GM23338 (cell line): ENCODE measurements at places on chromosomes 4 and X.

DNA sequence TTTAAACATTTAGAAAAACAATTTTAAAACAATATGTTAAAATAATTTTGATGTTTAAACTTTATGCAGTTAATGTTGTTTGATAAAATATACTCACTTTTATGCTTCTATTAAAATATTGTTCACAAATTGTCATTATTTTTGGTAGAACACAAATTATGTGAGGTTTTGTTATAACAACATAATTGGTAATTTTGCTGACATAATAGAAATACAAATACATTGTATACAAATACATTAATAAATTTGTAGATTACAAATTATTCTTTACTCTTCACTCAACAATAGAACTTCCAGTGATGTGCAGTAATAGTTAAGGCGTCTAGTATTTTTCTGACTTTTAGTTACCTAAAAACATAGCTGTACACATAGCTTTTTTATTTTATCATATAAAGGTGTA, 1472.4 kb upstream of the ADGRL3 start:
- no peak for DNase-seq

- DNase-seq = no peak
Observed at GRCh38 chrX:118216509-118216908, 99.9 kb upstream of the KLHL13 start.

- DNase-seq = peak; percentile 53
Observed at GRCh38 chrX:131081772-131082740, 23.9 kb downstream of the ARHGAP36 start.

- DNase-seq = no peak
Observed at GRCh38 chr4:104964410-104965175, 182.1 kb upstream of the TET2 start.

DNA sequence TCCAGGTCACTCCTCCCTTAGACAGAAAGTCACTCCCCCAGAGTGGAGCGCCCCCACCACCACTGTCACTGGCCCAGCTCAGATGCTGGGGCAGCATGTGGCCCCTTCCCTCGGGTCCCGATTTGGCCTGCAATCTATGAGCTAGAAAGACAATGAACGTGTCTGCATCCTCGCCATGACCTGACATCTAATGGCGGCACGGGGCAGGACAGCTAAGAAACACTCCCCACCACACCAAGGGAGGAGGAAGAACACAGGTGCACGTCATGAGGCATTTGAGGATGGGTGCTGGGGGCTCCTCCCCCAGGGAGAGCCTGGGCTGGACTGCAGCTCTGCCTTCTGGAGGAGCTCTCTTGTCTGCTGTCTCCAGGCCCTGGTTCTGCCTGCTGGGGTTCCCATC, 8.7 kb downstream of the RNF212 start:
- DNase-seq = no peak

GRCh38 chr4:818106-818921, 7.6 kb downstream of the CPLX1 start:
- no peak for DNase-seq

DNA sequence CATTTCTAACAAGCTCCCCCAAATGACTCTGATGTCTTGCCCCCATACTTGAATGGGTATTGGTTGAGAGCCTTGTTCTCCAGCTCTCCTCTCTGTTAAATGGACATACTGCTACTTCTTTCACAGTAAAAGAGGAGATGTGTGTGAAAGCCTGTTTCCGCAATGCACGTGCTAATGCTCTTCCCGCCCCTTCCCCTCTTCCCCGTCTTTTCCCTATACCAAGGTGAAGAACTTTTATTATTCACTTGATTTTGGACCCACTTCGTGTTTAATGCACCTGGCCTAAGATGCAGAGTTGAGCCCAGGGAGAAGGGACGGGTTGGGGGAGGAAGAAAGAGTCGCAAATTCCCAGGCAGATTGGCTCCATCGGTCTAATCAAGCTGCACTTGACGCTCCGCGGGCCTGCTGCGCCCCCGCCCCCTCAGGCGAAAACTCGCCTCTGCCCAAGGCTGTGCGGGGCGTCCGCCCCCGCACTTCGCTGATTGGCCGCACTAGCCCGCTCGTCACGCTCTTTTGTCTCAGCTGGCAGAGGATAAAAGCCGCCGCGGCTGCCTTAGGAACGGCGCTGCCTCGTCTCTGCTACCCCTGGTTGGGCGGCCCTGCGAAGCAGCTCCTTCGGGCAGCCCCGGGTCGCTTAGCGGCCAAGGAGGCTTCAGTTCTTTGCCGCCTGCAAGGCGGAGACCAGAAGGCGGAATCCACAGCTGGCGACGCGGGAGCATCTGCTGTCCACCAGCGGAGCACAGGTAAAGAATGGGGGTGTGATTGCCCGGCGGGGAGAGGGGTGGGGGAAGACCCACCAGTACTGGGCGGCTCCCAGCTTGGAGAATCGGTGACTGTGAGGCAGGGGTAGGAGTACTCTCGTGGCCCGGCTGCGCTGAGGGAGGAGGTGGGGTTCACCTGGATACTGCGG, at the start of gene ZCCHC12:
Gene ZCCHC12 (plus strand): TSS at position 562 of the 910 bp plus-strand sequence. CDS start 1,421 bp downstream, outside the sequence.
- peak; percentile 90 for DNase-seq

- no peak for DNase-seq
Observed at GRCh38 chr4:30182786-30183185, 537.4 kb upstream of the PCDH7 start.
